IPS DF 6.9 (cell line): ENCODE measurements at places on chromosomes 12 and 14.

DNA sequence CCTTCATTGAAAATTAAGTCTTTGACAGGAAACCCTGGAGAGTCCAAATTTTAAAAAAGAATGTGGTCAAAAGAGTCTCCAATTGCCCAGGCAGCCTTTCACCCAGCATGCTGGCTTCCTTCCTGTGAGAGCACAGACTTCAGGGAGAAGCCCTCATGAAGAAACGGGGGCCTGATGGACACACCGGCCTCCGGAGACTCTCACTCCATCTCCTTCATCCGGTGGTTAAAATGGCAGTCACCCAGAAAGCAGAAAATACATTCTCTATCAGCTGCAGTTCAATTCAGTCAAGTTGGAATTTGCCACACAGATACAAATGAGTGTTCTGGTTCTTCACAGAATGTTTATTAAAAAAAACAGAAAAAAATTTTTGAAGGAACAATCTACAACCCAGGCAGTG lies 56.5 kb downstream of the CPM start:
- no peaks in the 10 kb centered on the region for H3K36me3 ChIP-seq
- no peak for DNase-seq
- H3K4me3 ChIP-seq, result no peak overlapping the region
- H3K27ac ChIP-seq, result no peak overlapping the region

DNA sequence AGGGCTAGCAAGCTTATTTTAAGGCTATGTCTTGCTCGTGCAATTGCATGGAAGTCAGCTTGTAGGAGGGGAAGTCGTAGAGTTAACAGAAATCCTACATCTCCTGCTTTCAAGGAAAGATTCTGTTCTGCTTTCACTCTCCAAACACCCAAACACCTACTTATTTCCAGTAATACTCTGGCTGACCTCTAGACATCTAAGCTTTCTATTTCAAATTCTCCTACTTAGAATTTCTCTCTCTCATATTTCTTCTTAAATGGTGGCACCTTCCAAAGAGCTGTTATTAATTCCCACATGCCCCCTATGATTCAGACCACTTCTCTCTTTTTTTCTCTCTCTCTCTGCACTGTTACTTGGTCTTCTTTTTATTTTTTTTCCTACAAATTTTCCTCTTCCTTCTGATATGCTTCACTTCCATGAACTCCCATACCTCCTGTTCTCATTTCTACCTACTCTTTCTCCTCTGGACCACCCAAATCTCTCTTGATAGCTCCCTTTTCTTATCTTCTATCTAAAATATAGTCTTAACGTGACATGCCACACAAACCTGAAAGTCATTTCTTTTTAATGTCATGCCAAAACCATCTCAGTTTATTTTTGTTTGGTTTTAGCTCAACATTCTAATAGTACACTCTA lies 90.8 kb downstream of the RPS6KA5 start:
- no peak overlapping the region for H3K4me3 ChIP-seq
- H3K36me3 ChIP-seq, result no peaks in the 10 kb centered on the region
- no peak for DNase-seq
- H3K4me1 ChIP-seq, result no peaks in the 10 kb centered on the region

DNA sequence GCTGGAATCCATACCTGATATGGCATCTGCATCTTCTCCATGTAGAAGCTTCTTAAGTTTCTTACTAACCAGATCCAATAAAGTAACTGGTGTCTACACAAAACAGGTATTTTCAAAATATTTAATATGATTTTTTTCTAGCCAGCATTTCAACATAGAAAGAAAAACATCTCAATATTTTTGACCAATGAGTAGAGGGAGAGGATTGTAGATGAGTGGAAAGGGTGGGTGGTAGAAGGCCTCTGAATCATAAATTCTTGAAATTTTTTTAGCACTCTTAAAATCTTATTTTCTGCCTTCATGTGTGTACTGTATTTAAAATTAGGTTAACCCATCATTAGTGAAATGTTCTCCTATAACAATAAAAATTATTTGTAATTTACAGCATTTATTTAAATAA lies 18.0 kb downstream of the DEPDC4 start:
- H3K27ac ChIP-seq, result no peak overlapping the region
- H3K27me3 ChIP-seq, result no peaks in the 10 kb centered on the region
- no peaks in the 10 kb centered on the region for H3K36me3 ChIP-seq
- no peak for DNase-seq
- no peaks in the 10 kb centered on the region for H3K4me1 ChIP-seq
- H3K4me3 ChIP-seq, result no peak overlapping the region

DNA sequence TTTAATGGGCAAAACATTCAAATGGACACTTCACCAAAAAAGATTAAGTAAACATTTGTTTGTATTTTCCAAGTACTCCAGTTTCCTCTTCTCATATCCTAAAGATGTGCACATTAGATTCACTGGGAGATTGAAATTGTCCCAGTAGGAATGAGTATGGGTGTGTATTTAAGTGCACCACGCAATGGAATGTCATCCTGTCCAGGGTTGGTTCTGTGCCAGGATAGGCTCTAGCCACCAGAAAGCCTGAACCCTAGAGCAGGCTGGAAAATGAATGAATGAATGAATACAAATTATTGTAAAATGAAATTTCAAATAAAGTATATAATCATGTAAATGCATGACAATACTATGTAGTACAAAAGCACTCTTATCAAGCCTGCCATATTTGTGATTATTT lies 14.0 kb downstream of the CEP83 start:
- no peak overlapping the region for H3K27ac ChIP-seq
- H3K4me3 ChIP-seq, result no peak overlapping the region
- no peaks in the 10 kb centered on the region for H3K36me3 ChIP-seq

DNA sequence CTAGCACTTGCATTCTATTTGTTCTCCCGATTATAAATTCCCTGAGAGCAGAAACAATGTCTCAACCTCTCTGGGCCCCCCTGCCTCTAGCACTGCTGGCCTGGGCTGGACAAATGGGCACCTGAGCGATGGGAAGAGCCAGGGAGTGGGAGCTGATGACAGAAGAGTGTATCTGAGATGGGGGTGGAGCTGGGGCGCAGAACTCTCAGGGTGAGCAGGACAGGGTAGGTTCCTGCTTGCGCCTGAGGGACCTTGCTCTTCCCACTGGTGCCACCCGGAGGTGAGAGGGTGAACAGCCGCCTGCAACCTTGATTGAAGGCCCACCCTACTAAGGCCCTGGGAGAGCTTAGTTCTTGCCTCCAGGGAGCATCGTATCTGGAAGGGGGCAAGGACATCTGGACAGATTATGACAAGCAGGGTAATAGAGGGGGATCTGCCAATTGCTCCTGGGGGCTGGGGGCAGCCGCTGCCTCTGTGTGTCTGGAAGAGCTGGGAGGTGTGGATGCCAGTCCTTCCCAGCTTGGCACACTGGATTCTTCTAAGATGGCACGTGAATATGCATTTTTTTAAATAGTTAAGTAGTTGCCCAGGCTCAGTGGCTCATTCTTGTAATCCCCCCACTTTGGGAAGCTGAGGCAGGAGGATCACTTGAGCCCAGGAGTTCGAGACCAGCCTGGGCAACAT lies 43.0 kb upstream of the TSPAN9 start:
- no peaks in the 10 kb centered on the region for H3K4me1 ChIP-seq
- H3K36me3 ChIP-seq, result peaks cover 32% of the 10 kb centered on the region
- H3K27me3 ChIP-seq, result no peaks in the 10 kb centered on the region
- peak; percentile 63 for DNase-seq
- no peak overlapping the region for H3K4me3 ChIP-seq
- H3K27ac ChIP-seq, result no peak overlapping the region

DNA sequence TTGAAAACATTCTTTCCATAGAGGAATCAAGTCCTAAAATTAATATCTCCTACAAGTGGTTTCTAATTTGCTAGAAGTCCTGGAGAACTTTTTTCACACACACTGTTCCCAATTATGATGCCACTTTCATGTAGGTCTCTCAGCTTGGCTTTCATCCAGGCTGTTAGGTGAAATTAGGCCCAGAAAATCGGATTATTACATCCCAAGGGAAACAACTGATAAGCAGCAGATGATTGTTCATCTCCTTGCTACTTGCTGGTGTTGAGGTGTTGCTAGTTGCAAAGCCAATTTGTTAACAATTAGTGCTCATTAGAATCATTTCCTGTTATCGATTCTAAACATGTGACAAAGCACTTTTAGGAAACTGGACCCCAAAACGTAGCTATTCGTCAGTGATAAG lies 248.0 kb downstream of the PDZRN4 start:
- no peak overlapping the region for H3K27ac ChIP-seq
- H3K36me3 ChIP-seq, result no peaks in the 10 kb centered on the region
- H3K27me3 ChIP-seq, result no peaks in the 10 kb centered on the region

- no peaks in the 10 kb centered on the region; the same call in 1 of the 2 replicates for H3K4me1 ChIP-seq
- no peaks in the 10 kb centered on the region for H3K36me3 ChIP-seq
- no peak for DNase-seq
- peaks cover 20% of the 10 kb centered on the region; the same call in 1 of the 2 replicates for H3K27me3 ChIP-seq
- H3K27ac ChIP-seq, result no peak overlapping the region
- peak overlapping the region; percentile 89; the same call in 1 of the 2 replicates for H3K4me3 ChIP-seq
These were observed 17.6 kb upstream of the PLEKHH1 start for GRCh38 chr14:67515386-67516079.

DNA sequence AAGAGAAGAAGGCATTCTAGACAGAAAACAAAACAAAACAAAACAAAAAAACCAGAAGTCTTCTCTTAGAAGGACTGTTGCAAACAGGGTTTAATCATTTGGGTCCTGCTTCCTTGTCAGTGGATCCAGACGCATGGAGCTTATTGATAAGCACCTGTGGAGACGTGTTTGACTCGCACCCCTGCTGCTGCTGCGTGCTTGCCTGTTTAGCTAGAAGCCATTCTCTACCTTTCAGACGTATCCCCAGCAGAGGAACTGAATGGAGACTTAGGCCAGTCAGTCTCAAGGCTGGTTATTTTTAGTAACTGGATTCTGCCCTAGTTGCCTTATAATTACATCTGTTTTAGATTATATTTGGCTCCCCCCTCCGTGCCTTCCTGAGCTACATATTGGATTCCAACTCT lies 186.1 kb upstream of the EEA1 start:
- no peak overlapping the region for H3K4me3 ChIP-seq
- H3K4me1 ChIP-seq, result no peaks in the 10 kb centered on the region
- no peaks in the 10 kb centered on the region for H3K36me3 ChIP-seq
- no peak for DNase-seq

DNA sequence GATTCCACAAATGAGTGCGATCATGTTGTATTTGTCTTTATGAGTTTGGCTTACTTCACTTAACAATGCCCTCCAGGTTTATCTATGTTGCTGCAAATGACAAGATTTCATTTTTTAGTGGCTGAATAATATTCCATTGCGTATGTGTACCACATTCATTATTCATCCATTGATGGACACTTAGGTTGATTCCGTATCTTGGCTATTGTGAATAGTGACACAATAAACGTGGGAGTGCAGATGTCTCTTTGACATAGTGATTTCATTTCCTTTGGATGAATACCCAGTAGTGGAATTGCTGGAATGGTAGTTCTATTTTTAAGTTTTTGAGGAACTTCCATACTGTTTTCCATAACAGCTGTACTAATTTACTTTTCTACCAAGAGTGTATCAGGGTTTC lies 23.5 kb downstream of the AKAP6 start:
- H3K27me3 ChIP-seq, result no peaks in the 10 kb centered on the region
- H3K4me3 ChIP-seq, result no peak overlapping the region
- H3K4me1 ChIP-seq, result no peaks in the 10 kb centered on the region
- no peak overlapping the region for H3K27ac ChIP-seq
- DNase-seq, result no peak
- H3K36me3 ChIP-seq, result no peaks in the 10 kb centered on the region

GRCh38 chr14:78157494-78158437 lies 12.4 kb upstream of the NRXN3 start:
- DNase-seq, result no peak
- no peaks in the 10 kb centered on the region for H3K36me3 ChIP-seq
- no peaks in the 10 kb centered on the region for H3K27me3 ChIP-seq
- H3K4me1 ChIP-seq, result no peaks in the 10 kb centered on the region
- no peak overlapping the region for H3K4me3 ChIP-seq

DNA sequence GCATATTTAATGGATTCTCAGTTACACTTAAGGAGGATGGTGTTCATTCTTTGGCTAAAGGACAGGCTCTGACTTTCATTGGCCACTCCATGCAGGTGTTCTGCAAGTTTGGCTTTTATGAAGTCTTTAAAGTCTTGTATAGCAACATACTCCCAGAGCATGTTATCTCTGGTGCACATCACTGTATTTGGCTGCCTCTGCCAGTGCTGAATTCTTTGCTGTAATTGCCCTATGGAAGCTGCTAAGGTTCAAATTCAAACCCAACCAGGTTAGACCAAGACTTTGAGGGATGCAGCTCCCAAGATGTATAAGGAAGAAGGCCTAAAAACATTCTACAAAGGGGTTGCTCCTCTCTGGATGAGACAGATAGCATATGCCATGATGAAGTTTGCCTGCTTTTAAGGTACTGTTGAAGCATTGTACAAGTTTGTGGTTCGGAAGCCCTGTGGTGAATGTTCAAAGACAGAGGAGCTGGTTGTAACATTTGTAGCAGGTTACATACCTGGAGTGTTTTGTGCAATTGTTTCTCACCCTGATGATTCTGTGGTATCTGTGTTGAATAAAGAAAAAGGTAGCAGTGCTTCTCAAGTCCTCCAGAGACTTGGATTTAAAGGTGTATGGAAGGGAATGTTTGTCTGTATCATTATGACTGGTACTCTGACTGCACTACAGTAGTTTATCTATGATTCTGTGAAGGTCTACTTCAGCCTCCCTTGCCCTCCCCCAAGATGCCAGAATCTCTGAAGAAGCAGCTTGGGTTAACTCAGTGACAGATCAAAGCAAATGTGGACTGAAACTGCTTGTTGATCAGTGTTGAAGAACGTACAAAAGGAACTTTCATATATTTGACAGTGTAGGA lies 19.4 kb downstream of the TMEM116 start:
- no peaks in the 10 kb centered on the region for H3K4me1 ChIP-seq
- no peak overlapping the region for H3K4me3 ChIP-seq
- no peak for DNase-seq

DNA sequence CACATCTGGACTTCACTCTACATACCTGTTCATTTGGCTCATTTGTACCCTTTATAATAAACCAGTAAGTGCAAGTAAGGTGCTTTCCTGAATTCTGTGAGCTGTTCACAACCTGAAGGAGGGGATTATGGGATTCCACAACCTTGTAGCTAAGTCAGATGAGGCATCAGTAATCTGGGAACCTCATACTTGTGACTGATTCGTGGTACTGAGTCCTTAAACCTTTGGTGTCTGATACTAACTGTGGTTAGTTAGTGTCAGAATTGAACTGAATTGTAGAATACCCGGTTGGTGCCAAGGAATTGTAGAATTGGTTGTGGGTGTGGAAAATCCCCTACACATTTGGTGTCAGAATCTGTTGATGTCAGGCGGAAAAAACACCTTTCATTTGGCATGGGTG lies 83.4 kb downstream of the TMX1 start:
- H3K27me3 ChIP-seq, result no peaks in the 10 kb centered on the region
- DNase-seq, result no peak
- H3K36me3 ChIP-seq, result no peaks in the 10 kb centered on the region
- no peaks in the 10 kb centered on the region for H3K4me1 ChIP-seq
- no peak overlapping the region for H3K27ac ChIP-seq
- H3K4me3 ChIP-seq, result no peak overlapping the region

GRCh38 chr12:26245175-26245942 lies 50.0 kb downstream of the SSPN start:
- H3K4me3 ChIP-seq, result no peak overlapping the region
- H3K27ac ChIP-seq, result no peak overlapping the region
- H3K27me3 ChIP-seq, result no peaks in the 10 kb centered on the region
- H3K36me3 ChIP-seq, result no peaks in the 10 kb centered on the region
- DNase-seq, result no peak

- no peak overlapping the region for H3K4me3 ChIP-seq
- no peaks in the 10 kb centered on the region for H3K4me1 ChIP-seq
- H3K27ac ChIP-seq, result no peak overlapping the region
- H3K27me3 ChIP-seq, result no peaks in the 10 kb centered on the region
These were observed 59.7 kb downstream of the PLXNC1 start for GRCh38 chr12:94207849-94208621.
